ENCODE measurements at places on chromosomes 1 and 21. TPM values are rescaled to one million over a fixed set of nuclear protein-coding genes. Genes with fewer than 3 reads are reported as not detected.

DNA sequence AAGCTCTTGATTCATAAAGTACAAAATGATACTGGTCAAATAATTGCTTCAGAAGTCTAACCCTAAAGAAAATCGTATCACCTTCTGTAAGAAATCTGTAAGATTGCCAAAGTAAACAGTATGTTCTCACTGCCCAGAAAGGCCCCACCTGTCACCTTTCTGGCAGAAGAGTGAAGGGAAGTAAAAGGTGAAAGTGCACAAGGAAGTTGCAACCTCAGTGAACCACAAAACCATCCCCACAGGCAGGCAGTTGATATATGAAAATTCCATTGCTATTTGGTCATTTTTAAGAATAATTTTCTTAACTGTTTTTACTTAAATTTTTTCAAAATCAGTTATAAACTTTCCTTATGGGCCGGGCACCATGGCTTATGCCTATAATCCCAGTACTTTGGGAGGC lies 48.5 kb upstream of the FBXO28 start:
- DNase-seq, result no peak
- H3K27ac ChIP-seq, result no peak overlapping the region
- H3K36me3 ChIP-seq, result no peaks in the 10 kb centered on the region
- H3K27me3 ChIP-seq, result peaks cover 30% of the 10 kb centered on the region

GRCh38 chr1:212291505-212292134 lies 6.4 kb downstream of the PPP2R5A start:
- H3K27me3 ChIP-seq, result no peaks in the 10 kb centered on the region
- peak overlapping the region; percentile 16 for H3K27ac ChIP-seq
- H3K4me3 ChIP-seq, result peak overlapping the region; percentile 7
- DNase-seq, result no peak

DNA sequence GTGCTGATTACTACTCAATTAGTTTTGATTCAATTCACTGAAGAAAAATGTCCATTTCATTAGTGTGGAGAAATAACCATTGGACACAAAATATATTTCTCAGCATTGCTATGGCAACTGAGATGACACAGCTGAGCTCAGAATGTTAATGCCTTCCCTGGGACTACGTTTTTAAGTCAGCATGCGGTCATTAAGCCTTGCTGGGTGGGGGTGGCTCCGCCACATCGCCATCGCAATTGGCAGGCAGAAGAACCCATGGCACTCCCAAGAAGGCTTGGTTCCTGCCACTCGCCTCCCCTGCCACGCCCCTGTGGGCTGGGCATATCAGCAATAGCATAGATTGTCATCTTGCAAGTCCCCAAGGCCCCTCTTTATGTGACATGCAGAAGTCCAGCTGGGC lies 256.7 kb upstream of the CAMK1G start:
- H3K36me3 ChIP-seq, result no peaks in the 10 kb centered on the region
- peaks cover 3% of the 10 kb centered on the region for H3K27me3 ChIP-seq
- H3K4me3 ChIP-seq, result no peak overlapping the region
- DNase-seq, result no peak
- H3K4me1 ChIP-seq, result no peaks in the 10 kb centered on the region

DNA sequence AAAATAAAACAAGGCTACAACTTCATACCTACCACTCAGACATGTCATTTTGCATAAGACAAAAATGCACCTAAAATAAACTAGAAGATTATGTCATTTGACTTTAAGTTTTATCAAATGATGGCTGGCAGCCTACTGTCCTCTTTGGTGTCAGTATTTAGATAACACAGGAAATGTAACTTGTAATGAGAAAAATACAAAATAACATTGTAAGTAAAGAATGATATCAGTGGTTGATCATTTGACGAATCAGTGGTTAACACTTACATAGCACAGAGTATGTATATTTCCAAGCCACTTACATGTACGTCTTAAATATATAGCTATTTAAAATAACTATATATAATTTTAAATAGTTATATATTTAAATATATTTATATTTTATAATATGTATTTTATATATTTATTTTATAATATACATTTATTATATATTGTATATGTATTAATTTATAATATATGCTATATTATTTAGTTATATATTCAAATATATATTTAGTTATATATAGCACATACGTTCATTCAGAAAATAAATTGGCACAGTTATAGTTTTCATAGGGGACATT lies 44.1 kb downstream of the ZNF678 start:
- no peak for DNase-seq
- no peak overlapping the region for H3K4me3 ChIP-seq
- no peaks in the 10 kb centered on the region for H3K4me1 ChIP-seq
- no peaks in the 10 kb centered on the region for H3K27me3 ChIP-seq

- no peaks in the 10 kb centered on the region for H3K36me3 ChIP-seq
- no peak overlapping the region for H3K27ac ChIP-seq
- no peak overlapping the region for H3K4me3 ChIP-seq
- peaks cover 2% of the 10 kb centered on the region for H3K4me1 ChIP-seq
- DNase-seq, result no peak
Observed at GRCh38 chr1:97143236-97143882, 421.8 kb downstream of the PTBP2 start.

DNA sequence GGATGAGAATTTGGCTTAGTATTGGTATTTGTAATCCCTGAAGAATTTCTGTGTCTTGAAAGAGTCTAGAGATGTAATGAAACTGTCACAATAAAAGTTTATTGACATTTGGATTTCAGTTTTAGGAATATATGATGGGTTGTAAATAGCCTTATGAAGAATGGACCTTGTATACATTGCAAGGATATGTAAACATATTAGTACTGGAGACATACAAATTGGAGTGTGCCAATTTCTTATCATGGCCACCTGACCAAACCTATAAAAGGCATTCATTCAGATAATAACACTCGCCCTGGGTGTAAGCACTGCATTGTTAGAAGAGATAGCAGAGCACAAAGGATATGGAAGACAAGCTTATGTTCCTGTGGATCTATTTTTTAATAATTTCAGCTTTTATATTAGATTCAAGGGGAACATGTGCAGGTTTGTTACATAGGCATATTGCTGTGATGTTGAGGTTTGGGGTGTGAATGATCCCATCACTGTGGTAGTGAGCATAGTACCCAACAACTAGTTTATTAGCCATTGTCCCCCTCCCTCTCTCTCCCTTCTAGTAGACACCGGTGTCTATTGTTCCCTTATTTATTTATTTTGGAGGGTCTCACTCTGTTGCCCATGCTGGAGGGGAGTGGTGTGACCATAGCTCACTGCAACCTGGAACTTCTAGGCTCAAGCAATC lies 8.6 kb downstream of the S1PR1 start:
- DNase-seq, result no peak
- peaks cover 29% of the 10 kb centered on the region for H3K36me3 ChIP-seq
- no peak overlapping the region for H3K27ac ChIP-seq
- H3K4me1 ChIP-seq, result peaks cover 36% of the 10 kb centered on the region
- H3K4me3 ChIP-seq, result no peak overlapping the region
- no peaks in the 10 kb centered on the region for H3K27me3 ChIP-seq

GRCh38 chr1:42913426-42914091 lies 45.1 kb downstream of the SLC2A1 start:
- peaks cover 9% of the 10 kb centered on the region for H3K36me3 ChIP-seq
- no peak overlapping the region for H3K4me3 ChIP-seq
- H3K27me3 ChIP-seq, result peaks cover 2% of the 10 kb centered on the region
- H3K4me1 ChIP-seq, result peaks cover 10% of the 10 kb centered on the region
- DNase-seq, result peak; percentile 76

- peak; percentile 76 for DNase-seq
- H3K27me3 ChIP-seq, result no peaks in the 10 kb centered on the region
Observed at GRCh38 chr1:53367503-53368313, 39.8 kb upstream of the LRP8 start.

DNA sequence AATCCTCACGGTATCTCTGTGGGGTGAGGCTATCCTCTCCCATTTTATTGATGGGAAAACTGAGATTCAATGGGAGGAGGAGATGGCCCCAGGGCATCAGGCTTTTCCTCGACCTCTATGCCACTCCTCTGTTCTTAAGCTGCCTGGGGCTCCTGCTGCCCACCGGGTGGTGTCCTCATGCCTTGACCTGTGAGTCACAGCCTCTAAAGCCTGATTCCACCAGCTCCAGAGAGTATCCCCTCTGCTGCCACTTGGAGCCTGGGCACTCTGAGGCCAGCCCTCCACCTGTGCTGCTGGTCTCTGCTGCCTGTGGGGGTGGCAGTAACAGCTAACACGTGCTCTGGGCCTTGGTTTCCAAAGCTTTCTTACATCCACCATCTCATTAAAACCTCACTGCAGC lies 241.2 kb downstream of the TRABD2B start:
- peaks cover 6% of the 10 kb centered on the region for H3K27me3 ChIP-seq
- no peaks in the 10 kb centered on the region for H3K36me3 ChIP-seq
- no peak for DNase-seq
- H3K4me1 ChIP-seq, result no peaks in the 10 kb centered on the region
- H3K4me3 ChIP-seq, result no peak overlapping the region
- no peak overlapping the region for H3K27ac ChIP-seq

DNA sequence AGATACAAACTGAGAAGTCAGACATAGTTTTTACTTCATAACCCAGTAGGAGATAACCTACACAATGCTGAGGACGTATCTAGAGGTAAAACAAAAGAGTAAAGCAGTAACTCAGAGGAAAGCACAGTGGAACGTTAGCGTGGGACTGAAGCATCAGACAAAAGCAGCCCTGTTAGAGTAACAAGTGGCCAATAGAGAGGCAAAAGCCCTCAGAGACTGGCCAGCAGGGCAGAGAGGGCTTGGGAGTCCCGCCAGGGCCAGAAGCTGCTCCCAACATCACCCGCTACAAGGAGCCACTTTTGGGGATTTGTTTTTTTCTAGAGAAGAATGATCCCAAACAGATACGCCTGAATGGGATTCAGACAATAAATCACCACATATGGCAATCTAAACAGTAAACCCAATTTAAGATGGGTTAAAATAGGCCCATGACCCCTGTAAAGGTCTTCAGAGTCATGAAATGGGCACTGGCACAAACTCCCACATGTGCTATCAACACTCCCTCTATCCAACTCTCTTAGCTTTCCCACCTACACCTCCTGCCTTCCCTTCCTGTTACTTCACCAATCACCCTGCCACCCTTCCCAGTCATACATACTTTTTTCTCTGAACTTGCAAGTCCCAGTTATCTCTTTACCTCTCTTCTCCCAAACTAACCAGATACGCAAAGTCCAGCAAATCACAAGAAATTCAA lies 17.2 kb downstream of the TADA1 start:
- no peaks in the 10 kb centered on the region for H3K4me1 ChIP-seq
- H3K27ac ChIP-seq, result no peak overlapping the region
- peaks cover 53% of the 10 kb centered on the region for H3K36me3 ChIP-seq
- no peak for DNase-seq

DNA sequence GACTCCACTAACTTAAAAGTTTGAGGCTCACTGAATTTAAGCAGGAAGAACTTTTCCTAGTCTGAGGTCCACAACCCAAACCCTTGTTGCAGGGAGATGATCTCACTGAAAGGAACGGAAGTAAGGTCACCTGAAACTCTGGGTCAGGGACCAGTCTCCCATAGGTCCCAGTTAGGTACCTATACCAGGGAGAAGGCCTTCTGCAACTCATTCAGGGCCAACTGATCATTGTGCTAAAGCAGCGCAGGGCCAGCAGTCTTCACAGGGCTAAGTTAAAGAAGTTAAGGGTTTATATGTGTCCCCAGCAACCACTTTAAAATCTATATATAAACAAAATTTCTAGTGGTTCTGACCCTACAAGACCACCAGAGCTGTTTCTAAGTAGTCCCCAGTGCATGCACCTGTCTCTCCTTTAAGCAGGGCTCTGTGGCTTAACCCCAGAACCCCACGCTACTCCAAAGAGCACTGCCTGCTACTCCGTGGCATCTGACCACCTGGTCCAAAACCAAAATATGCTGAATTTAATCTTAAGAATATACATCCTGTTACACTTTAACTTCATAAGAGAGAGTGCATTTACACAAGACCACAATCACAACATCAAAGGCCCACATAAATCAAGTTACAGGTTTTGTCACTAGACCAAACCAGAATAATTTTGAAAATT lies 2.8 kb downstream of the SRSF10 start:
- H3K27ac ChIP-seq, result peak overlapping the region; percentile 84
- peak overlapping the region; percentile 98 for H3K4me3 ChIP-seq
- no peak for DNase-seq

- DNase-seq, result no peak
- H3K4me3 ChIP-seq, result no peak overlapping the region
- no peaks in the 10 kb centered on the region for H3K27me3 ChIP-seq
- H3K27ac ChIP-seq, result no peak overlapping the region
- no peaks in the 10 kb centered on the region for H3K36me3 ChIP-seq
Observed at GRCh38 chr1:230853731-230854130, 14.6 kb downstream of the C1orf198 start.

The IL12RB2 gene
- 54.0 TPM for total RNA-seq

The MSH4 gene
- 0.47 TPM for total RNA-seq

The IFI6 gene
- total RNA-seq, result 1,077 TPM

The C1orf185 gene
- total RNA-seq, result not detected
